Activated CD4-positive, alpha-beta memory T cell treated with anti-CD3 and anti-CD28 coated beads for 36 hours (primary cell): ENCODE measurements at places on chromosomes 3 and 15. TPM values are rescaled to one million over a fixed set of nuclear protein-coding genes. Genes with fewer than 3 reads are reported as not detected.

DNA sequence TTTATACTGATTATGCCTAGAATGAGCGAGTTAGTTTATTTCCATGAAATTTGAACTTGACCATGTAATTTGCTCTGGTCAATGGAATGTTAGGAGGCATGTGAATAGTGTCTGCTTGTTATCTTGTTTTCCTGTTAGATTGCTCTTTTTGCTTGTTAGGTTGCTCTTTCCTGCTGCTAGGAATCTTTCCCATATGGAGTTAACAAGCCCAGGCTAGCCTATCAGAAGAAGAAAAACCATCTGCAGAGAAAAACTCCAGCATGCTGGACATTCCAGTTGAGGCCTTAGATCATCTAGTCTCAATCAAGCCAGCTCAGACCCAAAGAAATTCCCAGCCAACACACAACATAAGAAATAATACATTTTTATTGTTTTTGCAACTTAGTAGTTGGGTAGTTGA is 470.2 kb upstream of the AGTR1 start:
- no peak for DNase-seq

Gene LCTL
- total RNA-seq: not detected

Gene CHRNA3
- not detected for total RNA-seq

- DNase-seq: no peak
Measured at GRCh38 chr15:48602358-48603122, 43.0 kb downstream of the FBN1 start.

DNA sequence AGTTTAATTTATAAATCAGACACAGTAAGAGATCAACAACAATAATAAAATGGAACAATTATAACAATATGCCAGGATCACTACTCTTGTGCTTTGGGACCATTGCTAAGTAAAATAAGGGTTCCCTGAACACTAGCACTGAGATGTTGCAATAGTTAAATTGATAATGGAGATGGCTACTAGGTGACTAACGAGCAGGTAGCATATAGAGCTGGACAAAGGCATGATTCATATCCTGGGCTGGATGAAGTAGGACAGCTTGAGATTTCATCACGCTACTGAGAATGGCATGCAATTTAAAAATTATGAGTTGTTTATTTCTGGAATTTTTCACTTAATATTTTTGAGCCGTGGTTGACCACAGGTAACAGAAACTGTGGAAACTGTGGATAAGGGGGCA is 20.7 kb upstream of the MYZAP start:
- DNase-seq: no peak

- DNase-seq: no peak
Measured at GRCh38 chr15:63104727-63105126, 16.9 kb upstream of the LACTB start.

DNA sequence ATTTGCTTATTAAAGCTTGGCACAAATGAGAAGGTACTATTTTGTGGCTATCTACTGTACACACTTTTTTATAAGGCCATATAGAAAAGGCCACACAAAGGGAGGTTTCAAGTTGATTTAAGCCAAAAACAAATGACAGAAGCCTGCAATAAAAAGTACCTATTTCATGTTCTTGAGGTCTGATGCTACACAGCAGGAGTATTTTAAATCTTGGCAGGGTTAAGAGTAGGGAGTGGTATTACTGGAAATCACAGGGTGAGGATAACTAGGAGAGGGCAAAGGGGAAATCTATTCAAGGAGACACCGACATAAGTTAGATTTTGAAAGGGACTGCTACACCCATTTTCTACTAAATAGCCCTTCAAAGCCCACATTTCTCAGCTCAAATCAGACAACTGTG is 146.2 kb downstream of the GREM1 start:
- no peak for DNase-seq

DNA sequence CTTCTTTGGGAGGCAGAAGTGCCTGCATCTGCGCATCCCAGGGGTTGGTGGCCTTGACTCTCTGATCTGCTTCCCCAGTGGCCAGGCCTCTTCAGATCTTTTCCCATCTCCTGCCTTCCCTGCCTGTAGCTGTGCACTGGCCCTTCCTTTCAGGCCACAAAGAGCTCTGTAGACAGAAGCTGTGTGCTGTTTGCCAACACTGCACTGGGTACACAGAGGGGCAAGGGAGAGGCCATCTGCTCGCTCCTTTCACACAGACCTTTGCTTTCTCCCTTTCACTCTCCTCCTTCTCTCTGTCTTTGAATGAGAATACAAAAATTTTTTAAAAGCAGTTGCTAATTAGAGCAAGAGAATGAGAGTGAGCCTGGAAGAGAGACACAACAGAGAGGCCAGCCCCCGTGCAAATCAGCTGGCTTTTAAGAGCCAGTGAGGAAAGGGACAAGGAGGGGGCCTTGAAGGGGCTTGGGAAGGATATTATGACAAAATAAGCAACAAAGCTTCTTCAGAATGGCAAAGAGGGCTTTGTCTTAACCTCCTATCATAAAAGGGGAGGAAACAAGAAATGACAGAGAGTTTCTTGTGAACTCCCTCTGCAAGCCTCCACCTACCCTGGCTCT is 170.9 kb downstream of the EPHB1 start:
- DNase-seq: no peak

Gene STAC
- total RNA-seq: not detected

Gene CEP19
- 6.5 TPM for total RNA-seq

Gene LEKR1
- 0.56 TPM for total RNA-seq

DNA sequence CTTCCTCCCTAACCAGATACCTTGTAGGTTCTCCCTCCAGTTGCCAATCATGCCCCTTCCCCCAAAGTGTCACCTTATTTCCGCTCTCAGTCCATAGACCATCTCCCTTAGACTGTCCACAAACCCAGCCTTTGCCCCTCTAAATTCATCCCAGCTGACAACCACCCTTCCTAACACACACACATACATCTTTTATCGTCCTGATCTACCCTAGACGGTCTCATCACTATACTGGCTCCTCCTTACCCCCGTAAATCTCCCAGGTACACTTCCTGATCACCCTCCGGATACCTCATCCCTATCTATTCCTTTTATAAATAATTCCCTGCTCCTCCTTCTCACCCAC is 828 bp downstream of the THOC7 start:
- no peak for DNase-seq

Gene MNS1
- 0.10 TPM for total RNA-seq

DNA sequence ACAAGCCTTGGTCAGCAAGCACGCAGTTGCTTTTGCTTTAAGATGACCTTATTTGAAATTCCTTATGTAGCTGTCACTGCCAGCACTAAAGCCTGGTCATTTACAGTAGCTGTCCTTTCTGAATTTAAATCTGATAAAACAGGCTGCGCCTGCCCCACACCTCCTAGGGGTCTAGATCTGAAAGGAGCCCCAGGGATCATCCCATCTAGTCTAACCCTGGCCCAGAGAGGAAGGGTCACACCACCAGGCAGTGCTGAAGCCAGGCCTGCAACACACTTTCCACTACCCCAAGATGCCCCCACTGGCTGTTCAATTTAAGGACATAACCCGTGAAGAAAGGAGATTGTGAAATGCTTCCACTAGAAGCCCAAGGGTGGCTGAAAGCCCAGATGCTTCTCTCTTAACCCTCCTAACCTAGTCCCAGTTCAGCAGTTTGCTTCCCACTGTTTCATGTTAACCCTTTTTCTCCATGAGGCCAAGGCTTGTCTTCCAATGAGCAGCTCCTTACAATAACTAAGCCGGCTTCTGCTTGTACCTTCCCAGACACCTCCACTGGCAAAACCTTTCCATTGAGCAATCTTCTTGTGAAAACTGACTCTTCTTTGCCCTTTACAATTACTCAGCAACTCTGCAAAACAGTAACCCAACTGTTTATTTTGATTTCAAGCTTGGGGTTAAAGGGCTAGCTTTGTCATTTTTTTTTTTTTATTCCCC is 198.9 kb upstream of the LPP start:
- no peak for DNase-seq

Gene TUSC7
- total RNA-seq: not detected

GRCh38 chr15:77980098-77980497 is 97.4 kb downstream of the TBC1D2B start:
- no peak for DNase-seq

Gene GOLGA6B
- total RNA-seq: not detected

GRCh38 chr3:70856414-70857162 is 544.1 kb upstream of the MDFIC2 start:
- no peak for DNase-seq

DNA sequence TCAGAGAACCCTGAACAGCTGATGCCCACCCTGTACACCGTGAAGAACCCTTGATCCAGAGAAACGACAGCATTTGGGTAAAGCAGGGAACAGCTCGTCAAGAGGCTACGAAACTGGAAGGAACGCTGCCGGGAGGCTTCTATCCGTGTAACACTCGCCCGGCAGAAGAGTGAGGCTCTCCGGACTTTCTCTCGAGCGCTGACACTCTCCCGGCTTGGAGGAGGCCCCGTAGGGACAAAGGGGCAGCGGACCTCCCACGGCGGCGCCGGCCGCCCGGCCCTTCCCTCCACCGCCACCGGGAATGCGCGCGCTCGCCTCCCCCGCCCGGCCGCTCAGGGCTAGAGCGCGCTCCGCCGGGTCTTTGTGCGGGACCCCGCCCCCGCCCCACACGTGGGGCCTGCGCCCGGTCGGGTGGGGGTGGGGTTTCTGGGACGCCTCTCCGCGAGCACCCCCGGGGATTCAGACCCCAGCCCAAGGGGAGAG is 1.7 kb downstream of the HYAL2 start:
- peak; percentile 70 for DNase-seq

DNA sequence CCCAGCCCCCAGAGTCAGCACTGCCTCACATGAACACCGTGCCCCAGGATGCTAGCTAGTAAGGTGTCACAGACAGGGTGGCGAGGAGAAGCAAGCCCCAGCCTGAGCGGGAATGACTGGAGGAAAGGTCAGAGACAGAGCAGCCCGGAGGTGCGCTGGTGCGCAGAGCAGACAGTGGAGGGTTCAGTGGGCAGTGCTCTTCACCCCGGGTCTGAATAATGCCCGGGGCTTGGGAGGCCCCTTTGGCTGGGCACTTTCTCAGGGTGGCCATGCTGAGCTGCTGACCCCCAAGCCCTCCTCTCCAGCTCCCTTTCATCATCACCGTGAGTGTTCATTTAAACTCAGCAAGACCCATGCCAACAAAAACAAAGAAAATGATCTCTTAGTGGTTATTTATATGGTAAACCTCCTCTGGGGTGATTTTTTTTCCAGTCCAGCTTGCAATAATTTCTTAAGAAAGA is 110.8 kb downstream of the VGLL4 start:
- no peak for DNase-seq

- peak; percentile 22 for DNase-seq
Measured at GRCh38 chr3:43627360-43627759, 5.5 kb upstream of the ANO10 start.

Gene ZDHHC23
- total RNA-seq: 6.6 TPM

- DNase-seq: no peak
Measured at GRCh38 chr15:91393186-91393585, 293.1 kb downstream of the SV2B start.

DNA sequence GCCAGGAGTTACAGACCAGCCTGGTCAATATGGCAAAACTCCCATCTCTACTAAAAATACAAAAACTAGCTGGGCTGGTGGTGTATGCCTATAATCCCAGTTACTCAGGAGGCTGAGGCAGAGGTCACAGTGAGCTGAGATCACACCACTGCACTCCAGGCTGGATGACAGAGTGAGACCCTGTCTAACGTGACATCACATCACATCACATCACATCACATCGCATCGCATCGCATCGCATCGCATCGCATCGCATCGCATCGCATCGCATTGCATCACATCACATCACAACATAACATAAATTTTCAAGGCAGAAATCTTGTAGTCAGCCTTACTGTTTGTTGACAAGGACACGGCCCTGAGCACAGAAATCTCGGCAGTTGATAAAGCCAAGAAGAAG is 44.4 kb downstream of the RBM6 start:
- no peak for DNase-seq
